Peyer's patch (tissue), 4 donors: ENCODE measurements at places on chromosomes 5 and 9. TPM values are rescaled to one million over a fixed set of nuclear protein-coding genes. Genes with fewer than 3 reads are reported as not detected.

The SPAG8 gene
- total RNA-seq: not detected

The KCNMB1 gene
- 0.83 TPM for total RNA-seq

The PCDHGB1 gene
- not detected for total RNA-seq

The RNF180 gene
- 5.3 TPM for total RNA-seq

The ZNF608 gene
- total RNA-seq: 32.6 TPM

The GALNT12 gene
- total RNA-seq: 73.7 TPM

The KIAA0825 gene
- total RNA-seq: 5.4 TPM

The SLC45A2 gene
- total RNA-seq: not detected

The PPIC gene
- total RNA-seq: 24.9 TPM

- no peak for DNase-seq
Observed at GRCh38 chr5:137845472-137845871, 22.2 kb upstream of the MYOT start.

- DNase-seq: no peak
Observed at GRCh38 chr9:98890256-98890655, 53.5 kb upstream of the COL15A1 start.

DNA sequence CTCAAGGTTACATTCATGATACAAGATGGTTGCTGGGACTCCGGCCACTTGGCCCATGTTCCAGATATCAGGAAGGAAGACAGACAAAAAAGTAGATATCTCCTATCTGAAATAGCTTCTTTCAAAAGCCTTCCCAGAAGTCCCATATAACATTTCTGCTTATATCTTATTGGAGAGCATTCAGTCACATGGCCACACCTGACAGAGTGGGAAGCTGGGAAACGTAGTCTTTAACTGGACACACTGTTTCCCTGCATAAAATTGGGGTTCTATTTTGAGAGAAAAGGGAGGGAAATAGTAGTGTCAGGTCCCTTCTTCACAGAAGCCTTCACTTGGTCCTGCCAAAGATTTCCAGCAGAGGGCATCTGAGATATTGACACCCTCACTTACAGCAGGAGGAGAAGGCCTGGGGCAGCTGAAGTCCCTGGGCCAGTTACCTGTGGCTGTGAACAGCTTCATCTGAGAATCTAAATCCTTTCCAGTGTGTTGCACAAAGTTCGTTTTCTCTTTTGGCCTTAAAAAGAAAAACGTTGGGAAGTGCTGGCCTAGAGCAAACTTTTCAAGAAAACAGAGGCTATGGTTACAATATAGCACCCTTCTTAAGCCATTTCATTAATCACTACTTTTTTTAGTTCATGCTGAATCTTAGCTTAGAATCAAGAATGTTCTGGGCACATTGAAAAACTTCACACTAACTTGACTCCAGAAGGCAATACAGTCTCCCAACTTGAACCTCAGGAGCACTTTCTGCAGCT, 33.5 kb downstream of the SPEF2 start:
- DNase-seq: no peak

DNA sequence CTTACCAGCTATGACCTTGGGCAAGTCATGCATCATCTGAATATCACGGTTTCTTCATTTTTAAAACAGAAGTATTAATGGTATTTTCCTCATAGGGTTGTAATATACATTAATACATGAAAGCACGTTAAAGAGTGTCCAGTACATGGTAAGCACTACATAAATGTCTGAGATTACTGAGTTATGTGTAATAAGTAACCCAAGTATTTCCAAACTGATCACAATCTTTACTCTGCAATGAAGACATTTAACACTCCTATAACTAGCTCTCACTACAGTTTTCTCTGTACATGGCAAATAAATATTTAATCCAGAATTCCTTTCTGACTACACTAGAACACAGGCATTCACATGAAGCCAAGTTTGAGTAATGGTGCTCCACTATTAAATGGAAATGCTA, 4.0 kb downstream of the GLDC start:
- DNase-seq: no peak

GRCh38 chr9:129394061-129394885, 216.2 kb upstream of the IER5L start:
- no peak for DNase-seq

DNA sequence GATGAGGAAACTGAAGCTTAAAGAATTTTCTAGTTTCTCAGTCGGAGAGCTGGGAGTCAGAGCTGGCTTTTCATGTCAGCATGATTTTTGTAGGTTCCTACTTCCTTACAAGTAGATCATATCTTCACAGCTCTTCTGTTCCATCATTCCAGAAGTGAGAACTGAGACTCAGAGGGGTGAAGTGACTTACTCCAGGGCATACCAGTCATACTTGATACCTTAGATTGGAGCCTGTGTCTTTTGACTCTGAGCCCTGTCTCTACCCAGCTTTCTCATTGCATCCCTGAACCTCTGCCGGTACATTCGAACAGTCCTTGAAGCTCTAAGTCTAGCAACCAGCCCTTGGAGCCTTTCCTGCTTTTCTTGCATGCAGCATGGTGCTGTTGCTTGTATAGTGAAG, 53.3 kb downstream of the MCCC2 start:
- DNase-seq: no peak

DNA sequence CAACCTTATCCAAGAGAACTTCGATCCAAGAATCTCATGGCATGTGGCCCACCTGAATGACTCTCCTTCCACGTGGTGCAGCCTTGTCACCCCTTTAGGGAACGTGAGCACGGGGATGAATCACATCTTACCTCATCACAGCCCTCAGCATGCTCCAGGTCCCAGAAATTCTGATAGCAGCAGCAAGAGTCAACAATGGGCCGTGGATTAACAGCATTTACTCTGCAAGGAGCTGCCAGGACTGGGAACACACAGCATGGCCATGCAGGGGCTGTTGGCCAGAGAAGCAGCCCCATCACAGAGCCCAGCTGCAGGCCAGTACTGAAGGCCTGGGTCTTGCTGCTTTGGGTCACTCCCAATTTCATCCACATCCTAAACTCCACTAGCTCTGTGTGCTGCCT, 150.4 kb downstream of the C5orf15 start:
- no peak for DNase-seq

GRCh38 chr9:31745886-31746285, 638.6 kb upstream of the ACO1 start:
- no peak for DNase-seq

DNA sequence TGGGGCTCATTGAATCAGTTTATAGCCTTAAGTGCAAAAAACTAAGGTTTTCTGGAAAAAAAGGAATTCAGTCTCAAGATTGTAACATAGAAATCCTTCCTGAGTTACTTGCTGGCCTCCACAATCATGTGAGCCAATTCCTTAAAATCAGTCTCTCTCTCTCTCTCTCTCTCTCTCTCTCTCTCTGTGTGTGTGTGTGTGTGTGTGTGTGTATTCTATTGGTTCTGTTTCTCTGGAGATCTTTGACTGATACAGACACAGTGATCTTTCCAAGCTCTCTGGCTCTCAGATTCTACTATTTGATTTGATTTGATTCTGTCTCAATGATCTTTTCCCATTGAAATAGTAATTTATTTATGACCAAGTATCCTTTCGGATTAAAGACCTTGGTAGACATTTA, 74.6 kb downstream of the CFAP95 start:
- DNase-seq: no peak

DNA sequence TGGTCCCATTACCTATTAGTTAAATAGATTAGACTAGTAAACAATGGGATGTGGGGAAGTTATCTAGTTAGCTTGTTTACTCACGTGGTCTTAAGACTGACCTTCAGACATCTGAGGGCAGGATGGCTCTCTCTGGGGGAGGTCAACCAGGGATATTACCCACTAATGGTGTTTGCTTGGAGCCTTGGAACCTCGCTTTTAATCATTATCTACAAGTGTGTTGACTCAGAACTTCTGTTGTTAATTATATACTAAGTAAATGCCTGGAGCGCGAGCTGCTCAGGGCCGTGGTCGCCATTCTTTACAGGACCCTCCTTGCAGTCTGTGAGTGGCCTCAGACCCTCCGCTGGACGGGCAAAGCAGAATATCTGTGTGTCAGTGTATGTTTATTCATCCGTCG, 48.5 kb upstream of the ZNF354A start:
- no peak for DNase-seq

DNA sequence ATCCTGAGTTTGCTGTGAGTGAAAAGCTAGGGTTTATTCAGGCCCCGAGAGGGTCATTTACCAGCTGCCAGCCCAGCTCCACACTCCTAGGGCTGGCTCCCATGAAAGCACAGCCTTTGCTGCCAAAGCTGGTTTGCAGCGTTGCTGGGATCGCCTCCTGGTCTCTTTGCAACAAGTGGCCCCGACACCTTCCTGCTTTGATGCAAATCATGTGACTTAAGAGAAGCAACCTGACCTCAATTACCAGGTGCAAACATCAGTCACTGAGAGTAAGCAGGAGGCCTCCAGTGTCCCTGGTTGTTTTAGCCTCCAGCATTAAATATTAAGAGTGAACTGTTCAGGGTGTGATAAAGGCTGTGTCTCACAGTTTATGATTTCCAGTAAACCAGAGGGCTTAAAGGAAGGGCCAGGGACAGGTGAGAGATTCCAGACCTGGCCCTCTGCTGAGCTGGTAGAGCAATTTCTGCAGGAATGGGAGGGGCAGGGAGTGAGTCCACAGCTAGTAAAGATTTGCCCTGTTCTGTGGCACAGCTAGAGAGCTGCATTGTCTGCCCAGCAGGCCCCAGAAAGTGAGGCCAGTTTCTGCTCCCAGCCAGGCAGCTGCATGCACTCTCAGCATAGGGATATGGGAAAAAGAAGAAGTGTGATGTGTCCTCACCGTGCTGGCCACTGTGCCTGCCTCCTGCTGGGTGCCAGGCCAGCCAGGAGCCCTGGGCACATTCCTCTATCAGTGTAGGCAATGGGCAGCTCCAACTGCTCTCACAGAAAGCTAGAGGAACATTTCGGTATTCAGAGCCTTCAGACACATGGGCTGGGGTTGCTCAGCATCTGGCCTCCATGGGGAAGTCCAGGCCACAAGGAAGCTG, 58.0 kb downstream of the SLC22A5 start:
- DNase-seq: peak; percentile 91

DNA sequence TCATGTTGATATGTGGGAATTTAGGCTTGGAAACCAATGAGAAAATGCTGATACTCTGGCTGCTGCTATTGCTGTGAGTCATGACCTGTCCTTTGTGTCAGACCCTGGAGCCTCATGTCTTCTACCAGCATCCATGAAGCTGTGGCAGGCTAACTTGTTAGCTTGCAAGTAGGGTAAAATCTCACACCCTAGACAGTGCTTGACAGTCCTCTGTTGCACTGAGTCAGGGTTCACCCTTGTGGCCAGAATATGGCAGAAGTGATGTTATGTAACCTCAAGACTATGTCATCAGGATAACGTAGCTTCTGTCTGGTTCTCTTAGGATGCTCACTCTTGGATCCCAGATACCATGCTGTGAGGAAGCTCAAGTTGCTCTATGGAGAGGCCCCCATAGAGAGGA, 110.8 kb downstream of the LHX2 start:
- DNase-seq: no peak
